Activated T-helper 17 cell treated with anti-CD3 and anti-CD28 coated beads, Interleukin-2, amount 50 U/mL, for 72 hours (primary cell): ENCODE measurements at places on chromosomes 1 and 21. TPM values are rescaled to one million over a fixed set of nuclear protein-coding genes. Genes with fewer than 3 reads are reported as not detected.
A peak's percentile ranks its signal among the peaks of the same experiment; 100 is the strongest.

DNA sequence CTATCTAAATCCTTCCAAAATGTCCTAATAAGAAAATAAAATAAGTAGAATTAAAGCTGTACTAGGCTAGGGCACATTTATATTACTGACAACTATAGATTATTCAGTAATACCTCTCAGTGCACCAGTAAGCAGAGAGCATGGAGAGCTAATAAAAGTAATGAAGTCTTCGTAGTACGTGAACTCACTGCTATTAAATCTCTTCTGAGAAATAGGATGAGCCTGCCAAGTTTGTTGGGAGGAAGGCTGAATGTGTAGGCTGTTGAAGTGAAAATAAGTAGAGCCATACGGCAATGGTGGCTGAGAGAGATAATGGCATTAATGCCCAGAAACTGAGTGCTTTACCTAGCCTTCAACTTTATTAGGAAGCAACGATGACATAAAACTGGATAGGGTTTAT lies 73.9 kb upstream of the NR5A2 start:
- peaks cover 10% of the 10 kb centered on the region for H3K27me3 ChIP-seq
- no peak for ATAC-seq
- H3K36me3 ChIP-seq = no peaks in the 10 kb centered on the region
- no peak overlapping the region for H3K4me3 ChIP-seq

DNA sequence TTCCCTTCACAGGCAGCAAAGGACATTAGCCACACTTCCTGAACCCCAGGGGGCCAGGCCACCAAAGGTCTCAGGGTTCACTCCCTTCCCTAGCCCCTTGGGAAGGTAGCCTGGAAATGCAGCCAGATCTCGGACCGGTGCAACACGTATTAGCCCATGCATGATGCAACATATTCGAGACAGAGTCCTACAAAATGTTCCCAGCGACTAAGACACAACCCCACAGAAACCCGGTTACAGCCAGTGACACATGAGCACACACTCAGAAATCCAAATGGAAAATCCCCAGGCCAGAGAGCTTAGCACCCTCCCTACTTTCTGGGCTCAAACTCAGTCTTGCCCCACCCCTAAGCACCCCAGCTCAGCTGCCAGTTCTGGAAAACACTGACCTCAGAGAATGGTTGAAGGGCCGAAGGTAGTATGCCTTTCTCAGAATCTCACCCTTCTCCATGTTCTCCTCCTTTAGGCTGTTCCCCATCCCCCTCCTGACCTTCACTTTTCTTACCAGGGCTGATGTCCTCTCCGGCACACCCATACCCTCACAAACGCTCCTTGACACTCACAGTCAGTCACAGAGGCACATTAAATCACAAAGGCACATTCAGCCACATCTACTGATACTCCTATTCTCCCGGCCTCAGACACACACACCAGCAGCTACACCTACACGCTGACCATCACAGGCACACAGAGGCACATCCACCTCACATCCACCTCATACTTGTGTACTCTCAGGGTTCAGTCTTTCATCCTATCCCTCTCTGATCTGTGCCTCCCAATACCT lies at the start of gene TSPAN1:
Gene TSPAN1, plus strand, starts transcription at position 640 of the 784 bp plus-strand sequence. CDS start 6,021 bp downstream, outside the sequence.
- peaks cover 7% of the 10 kb centered on the region for H3K27me3 ChIP-seq
- no peak within 1 kb of the TSS for H3K27ac ChIP-seq
- no peaks in the 10 kb centered on the region for H3K4me1 ChIP-seq
- no peak within 1 kb of the TSS for H3K4me3 ChIP-seq

DNA sequence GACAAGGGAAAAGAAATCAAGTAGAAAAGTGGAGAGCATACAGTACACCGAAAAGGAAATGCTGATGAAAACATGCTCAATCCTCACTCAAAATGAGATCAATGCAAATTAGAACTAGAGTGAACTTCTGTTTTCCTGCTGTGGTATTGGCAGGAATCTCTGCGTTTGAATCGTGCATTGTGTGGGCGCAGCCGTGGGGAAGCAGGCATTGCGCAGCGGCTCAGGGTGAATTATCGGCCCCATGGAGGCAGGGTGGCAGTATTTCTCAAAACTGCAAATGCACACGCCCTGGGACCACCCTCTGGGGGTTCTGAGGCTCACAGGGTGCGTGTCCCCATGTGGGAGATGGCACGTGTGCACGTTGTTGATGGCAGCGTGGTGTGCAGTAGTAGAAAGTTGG lies 140.6 kb downstream of the PEX14 start:
- H3K4me3 ChIP-seq = no peak overlapping the region
- no peak for ATAC-seq
- no peaks in the 10 kb centered on the region for H3K36me3 ChIP-seq
- H3K4me1 ChIP-seq = no peaks in the 10 kb centered on the region

GRCh38 chr1:178941849-178942248 lies 71.0 kb upstream of the ANGPTL1 start:
- H3K27ac ChIP-seq = no peak overlapping the region
- no peak overlapping the region for H3K4me3 ChIP-seq
- no peaks in the 10 kb centered on the region for H3K4me1 ChIP-seq
- peaks cover 15% of the 10 kb centered on the region for H3K27me3 ChIP-seq
- no peak for ATAC-seq
- H3K36me3 ChIP-seq = no peaks in the 10 kb centered on the region

- peaks cover 6% of the 10 kb centered on the region for H3K27me3 ChIP-seq
- H3K27ac ChIP-seq = no peak overlapping the region
- no peak for ATAC-seq
- H3K4me3 ChIP-seq = no peak overlapping the region
- no peaks in the 10 kb centered on the region for H3K4me1 ChIP-seq
- H3K36me3 ChIP-seq = no peaks in the 10 kb centered on the region
These were observed 158.6 kb upstream of the C1orf174 start for GRCh38 chr1:4058706-4059105.

DNA sequence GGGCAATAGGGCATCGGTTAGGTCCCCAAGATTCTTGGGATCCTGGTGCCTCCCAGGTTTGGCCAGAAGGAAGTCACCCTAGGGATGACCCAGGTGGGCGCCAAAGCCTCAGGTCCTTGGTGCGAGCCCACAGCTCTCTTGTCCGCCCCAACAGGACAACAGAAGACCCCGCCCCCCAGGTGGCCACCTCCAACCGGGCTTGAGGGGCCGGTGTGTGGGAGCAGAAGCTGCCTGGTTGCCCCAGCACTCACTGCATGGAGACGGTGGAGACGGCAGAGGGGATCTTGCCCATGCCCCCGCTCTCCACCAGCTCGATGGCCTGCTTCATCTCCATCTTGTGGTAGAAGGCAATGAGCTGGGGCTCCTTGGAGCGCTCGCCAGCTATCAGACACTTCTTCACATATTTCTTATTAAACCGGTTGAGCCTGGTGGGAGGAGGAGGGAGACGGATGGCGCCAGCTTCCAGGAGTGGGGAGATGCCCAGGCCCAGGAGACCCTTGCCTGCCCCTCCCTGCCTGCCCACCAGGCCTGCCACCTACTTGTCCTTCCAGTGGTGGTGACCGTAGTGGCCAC lies 52.7 kb downstream of the SLC9A1 start:
- ATAC-seq = no peak
- H3K4me1 ChIP-seq = peaks cover 10% of the 10 kb centered on the region
- no peak overlapping the region for H3K4me3 ChIP-seq
- no peaks in the 10 kb centered on the region for H3K27me3 ChIP-seq
- H3K36me3 ChIP-seq = peaks cover 11% of the 10 kb centered on the region
- H3K27ac ChIP-seq = no peak overlapping the region

DNA sequence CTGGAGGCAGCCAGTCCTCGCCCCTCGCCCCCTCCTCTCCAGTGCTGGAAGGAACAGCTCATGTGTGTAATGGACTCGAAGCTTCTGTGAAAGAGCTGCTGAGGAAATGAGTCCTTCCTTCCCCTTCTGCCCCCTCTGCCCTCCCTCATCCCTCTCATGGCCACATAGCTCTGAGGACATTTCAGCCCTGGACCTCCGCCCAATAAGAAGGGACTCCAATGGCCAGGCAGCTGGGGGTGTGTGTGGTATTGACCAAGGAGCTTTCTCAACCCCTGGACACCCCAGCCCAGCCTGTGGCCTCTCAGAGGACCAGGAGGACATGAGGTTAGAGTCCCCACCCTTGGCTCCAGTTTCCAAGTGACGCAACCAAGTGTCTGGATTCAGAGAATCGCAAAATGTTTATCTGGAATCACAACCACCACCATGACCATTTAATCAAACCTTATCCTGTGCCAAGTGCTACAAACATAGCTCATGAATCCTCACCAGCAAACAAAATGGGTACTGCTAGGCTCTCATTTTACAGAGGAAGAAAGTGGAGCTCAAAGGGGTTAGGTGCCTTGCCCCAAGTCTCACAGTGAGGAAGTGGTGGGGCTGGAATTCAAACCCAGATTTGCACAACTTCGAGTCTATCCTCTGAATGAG lies 47.8 kb upstream of the ECE1 start:
- H3K27ac ChIP-seq = peak overlapping the region; percentile 66
- ATAC-seq = no peak
- peaks cover 46% of the 10 kb centered on the region for H3K4me1 ChIP-seq

The STIL gene
- 31.7 TPM for total RNA-seq

The RGS2 gene
- 11.7 TPM for total RNA-seq

The TNFRSF1B gene
- 291 TPM for total RNA-seq

The FAM72D gene
- total RNA-seq = 14.7 TPM

The PIGV gene
- 18.1 TPM for total RNA-seq
